Activated naive CD4-positive, alpha-beta T cell treated with anti-CD3 and anti-CD28 coated beads for 36 hours (primary cell): ENCODE measurements at places on chromosomes 7 and 10. TPM values are rescaled to one million over a fixed set of nuclear protein-coding genes. Genes with fewer than 3 reads are reported as not detected.

- H3K27me3 ChIP-seq, result peaks cover 7% of the 10 kb centered on the region
- no peak overlapping the region for H3K4me3 ChIP-seq
- no peak for DNase-seq
- no peak overlapping the region for H3K27ac ChIP-seq
- peaks cover 19% of the 10 kb centered on the region for H3K4me1 ChIP-seq
- H3K36me3 ChIP-seq, result no peaks in the 10 kb centered on the region
These were observed 111.8 kb upstream of the ZNF438 start for GRCh38 chr10:31143331-31143935.

- H3K4me3 ChIP-seq, result no peak overlapping the region
- H3K27ac ChIP-seq, result no peak overlapping the region
- H3K4me1 ChIP-seq, result no peaks in the 10 kb centered on the region
These were observed 733.8 kb downstream of the PARD3 start for GRCh38 chr10:34081347-34081743.

CYP2C9 gene
- total RNA-seq, result not detected

DNA sequence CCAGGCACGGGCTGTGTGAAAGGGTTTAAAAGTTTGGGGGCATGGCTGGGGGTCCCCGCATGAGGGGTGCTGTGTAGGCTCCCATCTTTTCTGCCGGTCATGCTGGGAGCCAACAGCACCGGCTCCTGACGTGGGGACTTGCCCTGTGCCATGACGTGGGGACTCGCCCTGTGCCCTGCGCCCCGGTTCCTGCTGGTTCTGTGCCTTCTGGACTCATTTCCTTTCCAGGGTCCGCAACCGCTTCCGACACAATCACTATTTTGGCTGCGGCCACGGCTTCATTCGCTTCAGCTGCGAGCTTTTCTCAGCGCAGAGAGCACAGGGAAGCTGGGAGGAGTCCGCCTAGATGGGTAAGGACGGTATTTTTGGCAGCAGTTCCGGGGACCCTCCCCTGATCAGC lies 7.6 kb upstream of the GIMAP8 start:
- peaks cover 4% of the 10 kb centered on the region for H3K36me3 ChIP-seq
- H3K27me3 ChIP-seq, result no peaks in the 10 kb centered on the region
- no peak overlapping the region for H3K27ac ChIP-seq
- H3K4me3 ChIP-seq, result no peak overlapping the region

DNA sequence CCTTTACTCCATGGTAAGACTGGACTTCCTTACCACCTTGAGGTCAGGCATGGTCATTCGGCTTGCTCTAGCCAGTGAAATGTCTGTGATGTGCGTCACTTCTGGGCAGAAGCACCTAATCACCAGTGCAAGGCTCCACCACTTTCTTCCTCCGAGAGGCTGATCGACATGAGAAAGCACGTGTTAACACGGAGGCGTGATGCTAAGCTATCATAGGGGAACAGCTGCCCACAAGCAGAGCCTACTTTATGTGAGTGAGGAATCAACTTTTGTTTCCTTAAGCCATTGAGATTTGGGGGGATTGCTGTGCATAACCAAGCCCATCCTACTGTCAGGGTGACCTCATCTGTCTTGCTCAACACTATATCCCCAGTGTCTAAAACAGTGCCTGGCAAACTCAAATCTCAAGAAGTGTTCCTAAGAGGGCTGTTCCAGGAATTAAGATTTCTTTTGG lies 23.1 kb upstream of the SAR1A start:
- H3K36me3 ChIP-seq, result peaks cover 5% of the 10 kb centered on the region
- H3K4me3 ChIP-seq, result no peak overlapping the region
- H3K27ac ChIP-seq, result no peak overlapping the region
- no peak for DNase-seq
- no peaks in the 10 kb centered on the region for H3K27me3 ChIP-seq

GRCh38 chr10:98852686-98853085 lies 383.0 kb downstream of the HPSE2 start:
- H3K4me3 ChIP-seq, result no peak overlapping the region
- H3K36me3 ChIP-seq, result no peaks in the 10 kb centered on the region
- DNase-seq, result no peak
- H3K27me3 ChIP-seq, result no peaks in the 10 kb centered on the region
- no peak overlapping the region for H3K27ac ChIP-seq

DNA sequence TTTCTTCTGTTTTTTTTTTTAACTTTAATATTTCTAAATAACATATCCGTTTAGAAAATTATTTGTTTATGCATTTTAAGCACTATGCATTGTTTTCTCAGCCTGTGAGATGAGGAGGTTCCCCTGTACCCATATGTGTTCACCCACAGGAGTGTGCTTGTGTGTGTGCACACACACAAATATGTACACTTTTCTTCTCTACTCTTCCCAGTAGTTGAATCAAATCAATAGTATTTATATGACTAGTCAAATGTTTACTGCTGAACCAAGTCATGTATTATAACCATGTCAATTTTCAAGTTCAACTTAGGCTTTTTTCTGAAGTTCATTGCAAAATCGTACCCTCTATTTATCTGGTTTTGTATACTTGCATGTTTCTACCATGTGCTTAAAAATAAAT lies 37.3 kb downstream of the HDAC9 start:
- H3K4me3 ChIP-seq, result no peak overlapping the region
- H3K27me3 ChIP-seq, result no peaks in the 10 kb centered on the region
- H3K36me3 ChIP-seq, result no peaks in the 10 kb centered on the region
- H3K27ac ChIP-seq, result no peak overlapping the region
- no peak for DNase-seq

DNA sequence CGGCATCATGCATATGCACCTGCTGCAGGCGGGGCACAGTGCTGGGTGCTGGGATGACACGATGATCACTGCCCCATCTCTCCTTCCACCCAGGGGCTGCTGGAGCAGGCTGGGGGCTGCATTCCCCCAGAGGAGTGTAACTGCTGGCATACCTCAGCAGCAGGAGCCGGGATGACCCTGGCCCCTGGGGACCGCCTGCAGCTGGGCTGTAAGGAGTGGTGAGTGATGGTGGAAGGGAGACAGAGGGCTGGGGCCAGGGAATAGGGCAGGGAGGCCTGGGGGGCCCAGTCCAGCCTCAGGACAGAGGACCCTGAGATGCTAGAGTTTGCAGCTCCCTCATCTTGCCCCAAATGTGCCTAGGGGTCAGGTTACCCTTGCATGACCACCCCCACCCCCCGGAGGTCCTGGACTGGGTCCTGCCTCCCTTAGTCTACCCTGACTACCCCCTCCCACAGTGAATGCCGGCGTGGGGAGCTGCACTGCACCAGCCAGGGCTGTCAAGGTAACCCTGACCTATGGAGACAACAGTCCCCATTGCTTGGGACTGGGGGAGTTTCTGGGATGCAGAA lies 14.5 kb upstream of the ZNF862 start:
- H3K4me1 ChIP-seq, result no peaks in the 10 kb centered on the region
- DNase-seq, result no peak
- H3K27me3 ChIP-seq, result no peaks in the 10 kb centered on the region
- no peak overlapping the region for H3K27ac ChIP-seq
